ENCODE measurements at places on chromosomes 3 and 15. TPM values are rescaled to one million over a fixed set of nuclear protein-coding genes. Genes with fewer than 3 reads are reported as not detected.
A peak's percentile ranks its signal among the peaks of the same experiment; 100 is the strongest.

DNA sequence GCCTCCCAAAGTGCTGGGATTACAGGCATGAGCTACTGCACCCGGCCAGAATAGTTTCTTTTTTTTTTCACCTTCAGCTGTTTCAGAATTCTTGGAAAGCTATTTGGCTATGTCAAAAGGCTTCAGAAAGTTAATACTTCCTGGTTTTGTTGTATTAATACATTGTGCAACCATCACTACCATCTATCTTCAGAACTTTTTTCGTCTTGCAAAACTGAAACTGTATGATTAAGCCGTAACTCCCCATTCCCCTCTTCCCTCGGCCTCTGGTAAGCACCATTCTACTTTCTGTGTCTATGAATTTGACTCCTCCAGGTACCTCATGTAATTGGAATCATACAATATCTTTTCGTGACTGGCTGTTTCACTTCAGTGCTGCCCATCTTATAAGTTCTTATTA lies 5.2 kb upstream of the NOX5 start:
- DNase-seq, result no peak

GRCh38 chr3:161263057-161263456 lies 41.9 kb downstream of the NMD3 start:
- no peak for DNase-seq

- DNase-seq, result no peak
These were observed 208.5 kb upstream of the LINGO1 start for GRCh38 chr15:77840991-77841775.

DNA sequence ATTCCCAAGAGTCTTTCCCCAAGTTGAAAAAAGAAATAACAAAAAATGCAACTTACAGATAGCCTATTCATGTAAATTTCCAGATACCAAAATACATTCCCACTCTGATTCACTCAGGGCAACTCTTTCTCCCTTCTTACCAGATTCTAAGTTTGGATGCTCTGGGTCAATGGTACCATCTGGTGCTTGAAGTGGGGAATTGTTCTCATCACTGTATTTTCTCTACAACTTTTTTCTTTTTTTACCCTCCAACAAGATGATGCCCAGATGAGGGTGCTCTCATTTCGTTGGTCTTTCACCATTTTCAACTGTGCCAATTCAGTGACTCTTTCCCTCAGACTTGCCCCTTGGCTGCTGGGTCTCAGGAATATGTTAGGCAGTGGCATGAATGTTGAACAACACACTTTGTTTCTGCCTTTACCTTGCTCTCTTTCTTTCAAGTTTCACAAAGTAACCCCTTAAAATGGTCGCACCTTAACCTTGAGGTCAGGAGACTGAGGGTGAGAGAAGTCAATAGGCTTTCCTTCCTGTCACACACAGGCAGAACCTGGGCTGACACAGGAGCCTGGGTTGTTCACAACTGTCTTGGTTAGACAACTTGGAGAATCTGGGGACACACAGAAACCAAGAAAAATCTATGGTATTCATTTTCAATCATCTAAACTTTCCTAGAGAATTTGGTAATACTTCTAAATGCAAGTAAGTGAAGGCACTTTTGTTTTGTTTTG lies 330.7 kb upstream of the SLCO3A1 start:
- no peak for DNase-seq

GRCh38 chr15:64502551-64502950 lies 42.2 kb downstream of the ZNF609 start:
- no peak for DNase-seq

DNA sequence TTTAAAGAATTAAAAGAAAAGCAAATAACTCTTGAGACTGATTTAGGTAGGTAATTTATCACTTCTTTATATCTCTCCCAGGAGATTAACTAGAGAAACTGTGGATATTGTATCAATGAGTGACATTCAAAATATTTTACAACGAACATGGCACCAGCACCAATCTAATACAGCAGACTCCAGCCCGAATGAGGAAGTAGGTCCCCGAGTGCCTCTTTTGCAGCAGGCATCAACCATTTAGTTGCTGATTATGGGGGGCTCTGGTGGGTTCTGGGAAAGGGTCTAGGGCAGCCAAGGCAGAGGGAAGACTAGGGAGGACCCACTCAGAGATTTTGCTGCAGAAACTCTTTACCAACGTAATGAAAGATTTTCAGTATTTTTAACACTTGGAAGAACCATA lies 31.7 kb upstream of the TTC14 start:
- DNase-seq, result no peak

GRCh38 chr3:147958754-147959153 lies 549.6 kb downstream of the ZIC1 start:
- DNase-seq, result no peak

Gene C3orf33
- 9.3 TPM for total RNA-seq

DNA sequence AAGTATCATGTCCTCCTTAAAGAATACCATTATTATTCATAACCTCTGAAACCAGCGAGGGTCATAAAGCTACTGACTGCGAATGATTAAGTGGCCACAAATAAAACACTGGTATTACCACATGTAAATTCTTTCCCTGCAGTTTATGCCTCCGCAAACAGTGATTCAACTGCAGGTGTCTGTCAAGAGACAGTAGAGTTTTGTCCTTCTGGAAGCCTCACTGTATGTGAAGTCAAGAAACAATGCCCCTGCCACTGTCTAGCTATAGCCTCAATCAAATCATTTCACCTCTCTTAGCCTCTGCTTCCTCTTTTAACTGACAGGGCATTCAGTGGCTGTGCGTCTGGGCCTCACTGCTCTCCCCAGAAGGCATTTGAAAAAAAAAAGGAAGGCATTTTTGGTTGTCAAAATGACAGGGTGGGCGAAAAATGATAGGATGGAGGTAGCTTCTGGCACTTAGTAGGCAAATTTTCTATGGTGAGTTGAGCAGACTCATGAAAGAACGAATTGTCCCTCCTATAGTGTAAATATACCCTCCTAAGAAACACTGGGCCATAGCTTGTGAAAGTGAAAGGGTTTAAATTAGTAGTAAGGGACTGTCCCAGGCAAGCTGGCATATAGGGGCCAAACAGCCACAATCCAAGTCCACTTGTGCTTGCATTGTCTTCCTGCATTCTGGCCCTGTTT lies 66.7 kb downstream of the FILIP1L start:
- DNase-seq, result no peak

DNA sequence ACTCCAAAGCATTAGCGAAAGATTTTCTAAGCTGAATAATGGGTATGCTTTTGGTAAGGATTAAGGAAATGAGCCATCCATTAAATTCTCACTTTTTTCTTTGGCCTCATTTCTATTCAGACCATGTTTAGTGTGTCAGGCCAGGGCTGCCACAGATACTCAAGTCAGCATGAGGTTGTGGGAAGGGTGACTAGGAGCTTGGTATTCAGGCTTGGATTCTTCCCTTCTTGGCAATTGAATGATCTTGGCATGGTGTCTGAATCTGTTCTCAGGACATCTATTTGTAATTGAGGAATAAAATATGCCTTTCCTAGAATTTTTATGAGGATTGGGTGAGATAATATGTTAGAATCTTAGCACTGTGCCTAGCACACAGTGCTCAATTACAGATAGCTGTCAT lies 11.2 kb downstream of the CCNB2 start:
- DNase-seq, result no peak

Gene RTP1
- 0.94 TPM for total RNA-seq

DNA sequence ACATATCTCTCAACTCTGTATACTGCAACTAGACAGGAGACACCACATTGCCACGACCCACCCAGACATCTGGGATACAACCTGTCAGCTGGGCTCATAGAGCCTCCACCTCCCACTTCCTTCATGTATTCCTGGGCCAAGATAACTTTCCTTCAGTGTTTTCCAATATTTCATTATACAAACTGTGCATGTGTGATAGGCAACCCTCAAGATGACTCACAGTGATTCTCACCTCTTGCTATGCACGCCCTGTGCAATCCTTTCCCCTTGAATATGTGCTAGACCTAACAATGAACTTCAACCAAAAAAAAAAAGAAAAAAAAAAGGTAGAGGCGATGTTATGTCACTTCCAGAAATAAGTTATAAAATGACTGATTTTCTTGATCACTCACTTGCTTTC lies 138.0 kb upstream of the ALCAM start:
- DNase-seq, result no peak

- no peak for DNase-seq
These were observed 310.6 kb upstream of the ATP11B start for GRCh38 chr3:182482705-182483104.

DNA sequence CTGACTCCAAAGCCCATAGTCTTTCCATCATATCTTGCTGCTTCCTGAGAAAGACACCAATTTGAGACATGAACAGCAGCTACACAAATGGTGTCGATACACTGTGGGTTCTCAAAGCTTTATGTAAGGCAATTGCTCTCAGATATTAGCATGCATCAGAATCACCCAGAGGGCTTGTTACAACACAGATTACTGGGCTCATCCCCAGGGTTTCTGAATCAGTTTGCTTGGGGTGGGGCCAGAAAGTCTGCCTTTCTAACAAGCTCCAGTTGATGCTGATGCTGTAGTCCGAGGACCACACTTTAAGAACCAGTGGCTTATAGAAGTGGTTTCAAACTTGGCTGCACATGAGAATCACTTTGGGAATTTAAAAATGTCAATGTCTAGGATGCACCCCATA lies 86.5 kb downstream of the SEMA6D start:
- no peak for DNase-seq

- no peak for DNase-seq
These were observed 50.1 kb downstream of the FEZF2 start for GRCh38 chr3:62323241-62323640.

GRCh38 chr15:89462198-89462912 lies 34.0 kb downstream of the RHCG start:
- DNase-seq, result peak; percentile 40

DNA sequence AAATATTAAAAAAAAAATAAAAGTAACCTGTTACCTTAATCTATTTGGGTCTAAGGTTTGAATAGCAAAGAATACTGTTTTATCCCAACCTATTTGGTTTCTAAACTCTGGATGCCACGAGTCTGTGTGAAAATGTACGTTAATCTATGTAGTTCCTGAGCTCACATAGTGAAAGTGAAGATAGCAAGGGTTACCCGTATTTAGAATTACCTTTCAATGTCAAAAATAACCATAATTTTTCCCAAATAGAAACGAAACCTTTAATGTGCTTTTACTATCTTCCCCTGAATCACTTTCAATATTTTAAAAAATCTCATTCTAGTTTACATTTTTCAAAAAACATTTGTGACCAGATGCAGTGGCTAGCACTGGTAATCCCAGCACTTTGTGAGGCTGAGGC lies 5.8 kb upstream of the USP50 start:
- no peak for DNase-seq

GRCh38 chr15:45869034-45869668 lies 234.3 kb downstream of the SQOR start:
- DNase-seq, result no peak

Gene LYZL4
- total RNA-seq, result 15.2 TPM

DNA sequence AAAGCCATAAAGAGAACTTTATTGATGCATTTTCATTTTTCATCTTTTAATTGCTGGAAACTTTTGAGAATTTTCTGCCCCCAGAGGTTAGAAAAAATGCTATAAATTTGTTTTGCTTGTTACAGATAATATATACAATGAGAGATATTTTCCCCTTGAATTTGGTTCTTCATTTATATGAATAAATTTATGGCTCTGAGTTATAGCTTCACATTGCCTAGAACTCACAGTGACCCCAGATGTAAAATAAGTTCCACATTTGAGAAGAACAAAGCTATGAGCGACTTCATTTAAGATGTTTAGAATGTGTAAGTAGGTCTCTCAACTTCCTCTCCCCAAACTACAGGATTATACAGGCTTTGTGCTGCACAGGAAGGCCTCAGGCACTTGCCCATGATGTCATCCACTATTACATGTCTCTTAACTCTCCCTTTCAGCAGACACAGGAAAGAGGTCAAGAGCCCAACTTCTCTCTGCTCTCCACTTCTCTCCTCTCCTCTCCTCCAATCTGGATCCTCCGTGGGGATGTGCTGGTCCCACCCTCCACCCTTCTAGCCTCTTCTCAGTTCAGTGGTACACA lies 92.8 kb downstream of the DUT start:
- DNase-seq, result no peak

DNA sequence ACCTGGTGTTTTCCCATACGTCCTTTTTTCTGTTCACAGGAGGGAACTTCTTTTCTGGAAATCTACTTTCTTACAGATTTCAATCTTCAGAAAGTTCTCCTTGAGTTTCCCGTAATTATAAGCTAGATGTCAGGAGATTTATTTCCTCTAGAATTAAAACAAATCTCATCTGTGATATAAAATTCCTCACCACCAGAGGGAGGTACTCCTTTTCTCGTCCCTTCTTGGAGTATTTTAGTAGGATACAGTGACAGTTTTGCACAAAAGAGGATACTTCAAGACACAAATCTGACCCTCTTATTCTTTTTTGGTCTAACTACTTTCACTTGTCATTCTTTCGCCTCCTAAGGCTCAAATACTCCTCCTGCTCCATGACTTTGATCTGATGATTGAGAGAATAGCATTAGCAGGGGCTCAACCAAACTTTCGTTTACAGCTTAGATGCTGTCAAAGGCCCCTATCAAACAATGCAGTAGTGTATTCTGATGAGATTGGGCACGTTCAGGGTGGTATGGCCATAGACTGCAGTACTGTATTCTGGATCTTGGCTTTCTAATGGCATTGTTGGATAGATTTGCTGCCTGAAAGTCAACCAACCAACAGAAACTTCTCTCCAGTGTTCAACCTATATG lies 38.0 kb downstream of the TMEM41A start:
- DNase-seq, result no peak

GRCh38 chr3:154616298-154616697 lies 186.3 kb upstream of the GPR149 start:
- no peak for DNase-seq

GRCh38 chr15:33468740-33469139 lies 158.0 kb downstream of the RYR3 start:
- no peak for DNase-seq

Gene UBP1
- 108 TPM for total RNA-seq

DNA sequence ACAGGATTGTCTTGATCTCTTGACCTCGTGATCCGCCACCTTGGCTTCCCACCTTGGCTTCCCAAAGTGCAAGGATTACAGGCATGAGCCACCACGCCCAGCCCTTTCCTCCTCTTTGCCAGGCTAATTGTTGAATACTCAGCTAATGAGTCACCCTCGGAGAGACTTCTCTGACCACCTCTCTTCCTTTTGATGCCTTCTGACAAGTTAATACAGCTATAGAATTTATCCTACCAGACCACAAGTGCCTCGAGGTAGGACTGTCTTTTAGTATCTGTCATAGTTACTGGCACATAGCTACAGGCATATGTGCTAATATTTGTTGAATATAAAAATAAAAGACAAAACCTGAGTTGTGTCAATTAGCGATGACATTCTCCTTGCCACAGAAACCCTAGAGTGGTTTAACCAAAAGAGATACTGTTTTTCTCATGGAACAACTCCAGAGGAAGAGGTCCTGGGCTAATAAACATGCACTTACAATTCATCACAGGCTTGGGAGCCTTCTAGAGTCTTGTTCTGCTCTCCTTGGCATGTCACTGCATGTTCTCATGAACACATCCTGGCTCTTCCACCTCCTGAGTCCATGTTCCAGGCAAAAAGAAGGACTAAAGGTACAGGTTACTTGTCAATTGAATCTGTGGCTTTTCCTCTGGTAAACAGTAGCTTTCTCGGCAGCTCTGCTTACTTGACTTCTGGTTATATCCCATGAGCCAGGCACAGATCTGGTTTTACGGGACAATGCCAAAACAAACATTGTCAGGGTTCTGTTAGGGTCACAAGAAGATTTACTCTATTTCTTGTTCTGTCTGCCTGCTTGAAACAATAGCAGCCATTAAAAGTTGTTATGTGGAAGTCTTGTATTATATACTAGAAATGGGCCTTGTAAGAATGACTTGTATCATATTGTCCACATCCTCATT lies 332.3 kb downstream of the THSD4 start:
- DNase-seq, result no peak

Gene KLHL6
- 0.55 TPM for total RNA-seq

All from testis (tissue), 5 donors.